ENCODE measurements at places on chromosomes 1 and 21.

DNA sequence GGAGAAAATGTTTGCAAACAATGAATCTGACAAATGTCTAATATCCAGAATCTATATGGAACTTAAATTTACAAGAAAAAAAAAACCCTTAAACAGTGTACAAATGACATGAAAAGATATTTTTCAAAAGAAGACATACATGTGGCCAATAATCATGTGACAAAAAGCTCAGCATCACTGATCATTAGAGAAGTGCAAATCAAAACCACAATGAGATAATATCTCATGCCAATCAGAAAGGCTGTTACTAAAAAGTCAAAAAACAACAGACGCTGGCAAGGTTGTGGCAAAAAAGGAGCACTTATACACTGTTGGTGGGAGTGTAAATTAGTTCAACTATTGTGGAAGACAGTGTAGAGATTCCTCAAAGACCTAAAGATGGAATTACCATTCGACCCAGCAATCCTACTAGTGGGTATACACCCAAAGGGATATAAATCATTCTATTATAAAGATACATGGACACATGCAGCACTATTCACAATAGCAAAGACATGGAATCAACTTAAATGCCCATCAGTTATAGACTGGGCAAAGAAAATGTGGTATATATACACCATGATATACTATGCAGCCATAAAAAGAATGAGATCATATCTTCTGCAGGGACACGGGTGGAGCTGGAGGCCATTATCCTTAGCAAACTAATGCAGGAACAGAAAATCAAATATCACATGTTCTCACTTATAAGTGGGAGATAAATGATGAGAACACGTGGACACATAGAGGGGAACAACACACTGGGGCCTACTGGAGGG is 123.2 kb downstream of the PTPRC start:
- no peak for DNase-seq

DNA sequence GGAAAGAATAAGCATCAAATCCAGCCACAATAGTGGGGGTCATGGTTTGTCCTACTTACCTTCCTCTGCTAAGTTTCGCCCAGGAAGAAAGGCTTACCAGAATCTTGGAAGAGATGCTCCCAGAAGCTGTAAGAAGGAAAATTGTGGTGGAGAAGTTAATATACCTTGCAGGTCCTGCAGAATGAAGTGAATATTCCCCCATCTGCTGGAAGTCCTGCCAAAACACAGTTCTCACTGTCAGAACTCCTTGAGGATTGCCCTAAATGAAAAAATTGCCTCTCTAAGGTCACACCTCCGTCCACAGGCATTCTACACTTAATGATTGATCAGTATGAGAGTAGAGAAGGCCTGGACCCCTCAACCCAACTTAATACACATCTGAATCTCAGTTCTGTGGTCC is 78.4 kb upstream of the RGS21 start:
- no peak for DNase-seq

DNA sequence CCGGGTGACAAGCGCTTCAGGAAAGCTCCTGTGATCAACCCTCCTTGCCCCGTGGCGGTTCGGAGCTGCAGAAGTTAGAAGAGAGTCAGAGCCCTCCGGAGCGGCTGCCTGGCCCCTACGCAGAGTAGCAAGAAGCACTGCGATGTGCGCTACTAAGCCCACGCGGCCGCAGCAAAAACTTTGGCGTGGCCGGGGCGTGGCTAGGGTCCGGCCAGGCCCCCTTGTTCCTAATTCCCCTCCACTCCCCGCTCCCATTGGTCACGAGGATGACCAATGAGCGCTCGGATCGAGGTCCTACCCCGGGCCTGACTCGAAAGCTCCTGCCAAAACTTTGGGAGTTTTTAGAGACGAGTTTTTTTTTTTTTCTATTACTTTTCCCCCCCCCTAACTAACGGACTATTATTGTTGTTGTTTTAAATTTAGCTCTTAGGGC is at the start of gene HLX:
Gene HLX (plus strand): TSS at position 368 of the 433 bp plus-strand sequence. CDS start 415 bp downstream, outside the sequence.
- no peak for DNase-seq

GRCh38 chr1:27049100-27049499 is 36.5 kb upstream of the TENT5B start:
- no peak for DNase-seq

DNA sequence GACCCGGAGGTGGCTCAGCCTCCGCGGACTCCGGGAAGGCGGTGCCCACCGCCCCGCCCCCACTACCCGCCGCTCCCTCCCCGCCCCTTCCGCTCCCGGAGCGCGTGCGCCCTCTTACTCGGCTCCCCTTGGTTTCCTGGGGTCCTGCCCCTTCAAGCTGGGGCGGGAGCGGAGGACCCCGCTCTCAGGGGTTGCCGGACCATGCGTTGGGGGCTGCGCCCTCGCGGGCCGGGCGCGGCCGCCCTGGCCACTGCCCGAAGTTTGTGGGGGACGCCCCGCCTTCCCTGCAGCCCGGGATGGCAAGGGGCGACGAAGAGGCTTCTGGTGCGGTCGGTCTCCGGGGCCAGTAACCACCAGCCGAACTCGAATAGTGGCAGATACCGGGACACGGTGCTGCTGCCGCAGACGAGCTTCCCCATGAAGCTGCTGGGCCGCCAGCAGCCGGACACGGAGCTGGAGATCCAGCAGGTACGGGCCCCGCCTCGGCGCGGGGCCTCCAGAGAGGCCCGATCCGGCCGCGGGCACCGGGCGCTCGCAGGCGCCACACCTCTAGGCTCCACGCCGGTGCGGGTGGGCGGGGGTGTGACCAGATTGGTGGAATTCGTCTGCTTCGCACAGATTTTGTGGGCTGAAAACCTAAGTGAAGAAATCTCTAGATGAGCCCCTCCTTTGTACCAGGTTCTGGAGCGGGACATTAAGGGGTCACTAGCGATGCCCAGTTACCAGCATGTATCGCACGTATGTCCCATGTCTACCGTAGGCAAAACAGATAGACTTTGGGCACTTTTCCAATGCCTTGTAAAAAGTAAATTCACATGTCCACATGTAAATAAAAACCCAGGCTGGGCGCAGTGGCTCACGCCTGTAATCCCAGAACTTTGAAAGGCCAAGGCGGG is at the start of gene IARS2:
Gene IARS2 (plus strand): TSS at position 117 of the 896 bp plus-strand sequence. CDS start 85 bp downstream, at position 202.
- DNase-seq, result peak; percentile 77

DNA sequence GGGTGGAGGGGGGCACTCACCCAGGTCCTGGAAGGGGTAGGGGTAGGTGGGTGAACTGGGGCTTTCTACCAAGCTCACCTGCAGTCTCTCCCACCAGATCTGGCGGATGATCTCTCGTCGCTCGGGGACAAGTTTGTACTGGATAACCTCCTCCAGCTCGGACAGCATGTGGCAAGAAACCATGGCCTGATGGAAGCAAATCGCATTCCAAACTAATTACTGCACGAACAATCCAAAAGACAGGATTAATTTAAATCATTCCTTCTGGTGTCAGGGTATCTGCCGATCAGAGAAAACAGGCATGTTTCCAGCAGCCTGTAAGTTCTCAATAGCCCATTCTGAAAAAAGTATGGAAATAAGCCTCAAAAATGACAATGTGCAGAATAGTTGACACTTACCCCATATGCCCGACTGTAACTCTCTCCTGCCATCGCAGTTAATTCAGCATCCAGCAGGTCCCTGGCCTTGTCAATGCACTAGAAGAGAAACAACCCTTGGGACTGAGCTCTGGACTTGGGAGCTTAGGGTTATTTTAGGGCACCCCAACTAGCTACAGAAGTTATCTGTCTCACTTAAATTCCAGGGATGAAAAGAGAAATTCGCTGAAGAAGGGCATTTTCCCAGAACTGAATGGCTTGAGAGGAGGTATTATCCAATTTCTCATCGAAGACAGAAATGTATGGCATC is 44.4 kb upstream of the ANGPTL7 start:
- no peak for DNase-seq

- no peak for DNase-seq
Measured at GRCh38 chr1:36446271-36446670, 4.0 kb downstream of the OSCP1 start.

DNA sequence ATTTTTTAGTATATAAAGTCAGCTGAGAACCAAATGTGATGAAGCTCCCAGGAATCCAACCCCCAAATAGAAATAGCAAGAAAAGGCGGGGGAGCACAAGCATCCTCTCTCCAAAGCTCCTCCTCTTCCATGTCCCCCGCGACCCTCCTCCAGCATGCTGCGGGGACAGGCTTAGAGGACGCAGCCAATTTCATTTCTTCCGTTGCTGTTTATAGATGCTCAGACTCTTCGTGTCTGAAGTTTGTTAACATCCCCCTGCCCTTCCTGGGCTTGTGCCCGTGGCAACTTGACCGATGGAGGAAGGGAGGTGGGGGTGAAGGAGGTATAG is 754 bp upstream of the NPPA start:
- no peak for DNase-seq

DNA sequence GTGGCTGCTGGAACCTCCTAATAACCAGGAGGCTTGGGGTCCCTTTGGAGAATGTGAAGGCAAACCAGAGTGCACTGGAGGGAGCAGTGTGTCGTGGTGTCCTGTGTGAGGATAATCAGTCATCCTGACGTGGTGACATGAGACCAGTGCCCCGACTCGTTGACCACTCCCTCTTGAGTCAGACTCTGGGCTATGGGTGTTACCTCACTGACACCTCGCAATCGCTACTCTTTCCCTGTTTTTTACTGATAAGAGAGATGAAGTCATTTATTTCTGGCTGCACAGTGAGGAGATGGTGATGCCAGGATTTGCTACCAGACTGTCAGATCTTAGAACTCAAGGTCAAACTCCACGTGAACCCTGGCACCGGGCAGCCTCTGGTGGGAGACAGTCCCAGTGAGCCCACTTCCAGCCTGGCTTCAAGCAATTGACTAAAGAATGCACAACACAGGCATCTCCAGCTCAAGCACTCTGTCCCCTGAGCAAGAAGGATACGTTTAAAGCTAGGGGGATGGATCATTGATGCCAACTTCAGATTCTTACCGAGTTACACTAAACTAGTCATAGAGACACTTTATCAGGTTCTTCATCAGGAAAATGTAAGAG is 30.3 kb downstream of the UBASH3A start:
- DNase-seq, result no peak

GRCh38 chr1:50878434-50878833 is 81.6 kb downstream of the FAF1 start:
- DNase-seq, result no peak

GRCh38 chr1:207959141-207959825 is 48.4 kb upstream of the CD34 start:
- DNase-seq, result no peak

GRCh38 chr1:243706563-243706962 is 143.5 kb downstream of the AKT3 start:
- no peak for DNase-seq

DNA sequence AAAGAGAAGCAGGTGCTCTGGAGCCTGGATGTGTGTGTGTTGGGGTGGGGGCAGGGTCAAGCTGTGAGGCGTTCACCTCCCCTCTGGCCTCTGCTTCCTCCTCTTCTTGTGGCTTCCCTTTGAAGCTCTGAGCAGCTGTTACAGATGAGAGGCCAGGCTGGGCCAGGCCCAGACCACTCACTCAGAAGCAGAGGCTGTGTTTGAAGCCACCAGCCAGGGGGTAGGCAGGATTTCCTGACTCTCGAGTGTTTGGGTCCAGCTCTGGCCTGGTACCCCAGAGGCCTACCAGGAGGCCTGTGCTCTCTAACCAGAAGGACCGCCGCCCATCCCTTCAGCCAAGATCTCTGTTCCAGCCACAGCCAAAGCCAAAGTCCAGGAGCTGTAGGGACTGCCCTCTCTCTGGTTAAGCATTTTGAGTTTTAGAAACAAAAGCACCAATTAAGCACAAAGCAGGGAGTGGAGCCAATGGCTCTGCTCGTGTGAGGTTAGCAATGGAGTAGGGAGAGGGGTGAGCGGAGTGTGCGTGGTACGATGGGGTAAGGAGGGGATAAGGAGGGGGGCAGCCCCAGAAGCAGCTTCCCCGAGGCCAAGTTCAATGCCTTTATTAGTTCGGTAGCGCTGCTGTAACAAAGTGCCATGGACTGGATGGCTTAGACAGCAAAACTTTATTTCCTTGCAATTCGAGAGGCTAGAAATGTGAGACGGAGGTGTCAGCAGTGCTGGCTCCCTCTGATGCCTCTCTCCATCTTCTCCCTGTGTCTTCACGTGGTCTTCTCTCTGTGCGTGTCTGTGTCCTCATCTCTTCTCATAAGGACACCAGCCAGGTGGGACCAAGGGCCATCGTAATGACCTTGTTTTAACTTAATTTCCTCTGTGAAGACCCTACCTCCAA is 20.5 kb downstream of the RCSD1 start:
- no peak for DNase-seq

DNA sequence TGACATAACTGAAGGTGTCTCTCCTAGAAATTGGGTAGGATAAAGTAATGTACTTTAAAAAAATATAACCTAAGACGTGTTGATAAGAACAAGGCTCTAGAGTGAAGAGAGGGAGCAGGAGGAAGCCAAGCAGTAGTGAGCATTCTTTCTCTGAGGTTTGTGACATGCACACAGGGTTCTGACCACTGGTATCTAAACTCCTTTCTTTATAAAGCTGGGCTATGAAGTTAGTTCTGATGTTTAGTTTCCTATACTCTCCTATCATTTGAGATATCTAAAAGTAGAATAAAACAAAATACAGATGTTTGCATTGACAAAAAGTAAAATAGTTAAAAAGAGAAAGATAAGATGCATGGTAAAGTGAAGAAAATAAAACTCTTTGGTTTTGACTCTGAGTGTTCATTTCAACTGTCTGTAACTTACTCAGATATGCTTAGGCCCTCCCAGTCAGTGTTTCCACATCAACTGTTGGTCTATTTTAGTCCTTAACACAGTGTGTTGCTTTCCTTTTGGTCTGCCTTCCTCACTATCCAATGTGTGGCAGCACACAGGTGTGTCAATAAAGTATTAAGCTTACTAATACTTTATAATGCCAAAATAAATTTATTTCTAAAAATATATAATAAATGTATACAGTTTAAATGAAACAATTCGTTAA is 543.5 kb downstream of the PTPRC start:
- DNase-seq, result no peak

DNA sequence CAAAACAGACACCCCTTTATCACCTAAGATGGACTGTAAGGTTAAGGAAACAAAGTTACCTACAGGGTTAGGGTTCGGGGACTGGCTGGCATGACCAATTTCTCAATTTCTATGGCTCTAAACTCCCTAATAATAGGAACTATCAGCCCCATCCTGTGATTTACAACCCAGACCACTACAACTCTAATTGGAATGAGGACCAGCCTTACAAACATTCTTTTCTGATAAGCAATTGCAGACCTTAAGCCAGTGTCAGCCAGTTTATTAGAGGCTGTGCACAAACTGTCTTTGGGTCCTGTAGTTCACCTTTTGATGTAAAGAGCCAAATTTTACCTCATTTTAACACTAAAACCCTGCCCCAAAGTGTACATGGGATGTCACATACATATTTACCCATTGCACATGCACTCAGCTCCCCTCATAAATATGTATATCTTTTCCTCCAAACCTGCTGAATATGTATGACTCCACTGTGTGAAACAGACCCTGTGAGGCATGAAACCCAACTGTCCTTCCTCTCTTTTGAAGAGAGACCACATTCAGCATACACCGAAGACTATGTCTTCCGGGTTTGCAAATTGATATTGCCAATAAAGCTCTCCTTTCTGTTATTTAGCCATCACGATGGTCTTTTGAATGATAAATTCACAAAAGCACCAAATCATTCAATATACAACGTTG is 7.3 kb upstream of the APP start:
- no peak for DNase-seq

GRCh38 chr1:233656032-233656635 is 42.2 kb downstream of the KCNK1 start:
- DNase-seq, result no peak

- no peak for DNase-seq
Measured at GRCh38 chr1:85319491-85319890, 43.1 kb upstream of the BCL10 start.
